Subcutaneous preadipocyte (primary cell): ENCODE measurements at places on chromosomes 2 and 18. TPM values are rescaled to one million over a fixed set of nuclear protein-coding genes. Genes with fewer than 3 reads are reported as not detected.

The DES gene
- 0.39 and 0.73 TPM in 2 replicates for total RNA-seq

The ASPRV1 gene
- total RNA-seq = 0.20 and 0.37 TPM in 2 replicates

The ALPP gene
- not detected in 2 replicates for total RNA-seq

The NFATC1 gene
- 2.3 and 2.6 TPM in 2 replicates for total RNA-seq

The SLC9A4 gene
- total RNA-seq = not detected in 2 replicates

The SPC25 gene
- 5.1 and 5.7 TPM in 2 replicates for total RNA-seq

The B4GALT6 gene
- 3.7 and 6.3 TPM in 2 replicates for total RNA-seq

The OXER1 gene
- not detected in 2 replicates for total RNA-seq

The CACNB4 gene
- 0.37 and 0.39 TPM in 2 replicates for total RNA-seq

The CAPN14 gene
- under 0.01 and 0.20 TPM in 2 replicates for total RNA-seq

The UGT1A8 gene
- not detected in 2 replicates for total RNA-seq

The EN1 gene
- 6.6 and 9.6 TPM in 2 replicates for total RNA-seq
